Progenitor cell of endocrine pancreas (in vitro differentiated cells): ENCODE measurements at places on chromosomes 7 and 10. TPM values are rescaled to one million over a fixed set of nuclear protein-coding genes. Genes with fewer than 3 reads are reported as not detected.

DNA sequence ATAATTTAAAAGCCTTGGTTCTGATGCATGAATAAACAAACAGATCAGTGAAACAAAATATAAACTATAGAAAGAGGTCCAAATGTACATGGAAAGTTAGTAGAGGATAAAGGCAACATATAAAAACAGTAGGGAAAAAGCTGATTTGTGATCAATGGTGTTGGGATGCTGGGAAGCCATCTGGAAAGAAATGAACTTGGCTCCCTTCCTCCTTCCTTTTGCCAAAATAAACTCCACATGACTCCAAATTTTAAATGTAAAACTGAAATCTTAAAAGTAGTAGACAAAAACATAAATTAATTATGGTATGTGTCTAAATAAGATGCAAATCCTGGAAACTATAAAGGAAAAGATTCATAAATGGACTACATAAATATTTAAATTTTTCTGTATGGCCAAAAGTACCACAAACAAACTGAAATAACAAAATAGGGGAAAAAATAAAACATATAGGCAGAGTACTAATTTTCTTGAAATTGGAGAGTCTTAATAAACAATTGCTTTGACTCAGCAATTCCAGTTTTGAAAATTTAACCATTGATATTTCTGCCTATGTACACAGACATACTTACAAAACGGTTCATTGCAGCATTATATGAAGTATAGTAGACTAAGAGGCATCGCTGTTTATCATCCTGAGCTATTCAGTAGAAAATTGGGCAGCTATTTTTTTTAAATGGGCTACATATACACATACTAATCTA lies 77.0 kb upstream of the TRIM24 start:
- H3K36me3 ChIP-seq = peaks cover 3% of the 10 kb centered on the region
- DNase-seq = no peak
- H3K4me1 ChIP-seq = no peaks in the 10 kb centered on the region
- no peak overlapping the region for H3K4me3 ChIP-seq

DNA sequence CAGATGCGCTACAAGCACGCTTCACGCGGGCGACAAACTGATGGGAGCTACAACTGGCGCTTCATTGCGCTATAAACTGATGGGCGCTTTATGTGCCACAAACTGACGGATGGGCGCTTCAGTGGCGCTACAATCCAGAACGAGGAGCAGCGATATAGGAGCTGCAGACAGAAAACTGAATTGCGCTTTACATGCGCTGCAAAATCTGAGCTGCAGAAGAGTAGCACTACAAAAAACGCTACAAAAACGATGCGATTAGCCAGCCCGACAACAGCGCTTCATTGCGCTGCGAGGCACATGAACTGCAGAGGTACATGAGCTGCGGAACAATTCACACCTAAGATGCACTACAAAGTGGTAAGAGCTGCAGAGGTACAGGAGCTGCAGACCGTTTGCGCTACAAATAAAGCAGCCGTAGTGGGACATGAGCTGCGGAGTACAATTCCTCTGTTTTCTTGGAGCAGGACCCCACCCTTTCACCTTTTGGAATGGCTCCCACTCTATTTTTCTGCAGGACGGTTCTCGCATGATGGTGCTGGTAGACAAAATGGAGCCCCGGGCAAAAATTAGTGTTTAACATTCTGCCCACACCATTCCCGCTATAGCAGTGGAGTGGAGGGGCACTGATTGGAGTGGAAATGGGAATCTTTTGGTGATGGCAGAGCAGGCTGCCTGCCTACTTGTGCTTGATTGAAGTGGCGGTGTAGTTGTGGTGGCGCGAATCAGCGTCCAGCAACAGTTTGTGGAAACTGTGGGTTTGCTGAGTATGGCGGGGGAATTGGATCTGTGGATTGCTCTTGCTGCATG lies 1.2 kb upstream of the SGCE start:
- H3K36me3 ChIP-seq = no peaks in the 10 kb centered on the region
- DNase-seq = no peak
- H3K27me3 ChIP-seq = no peaks in the 10 kb centered on the region
- H3K27ac ChIP-seq = peak overlapping the region; percentile 96
- H3K4me3 ChIP-seq = peak overlapping the region; percentile 90
- peaks cover 8% of the 10 kb centered on the region for H3K4me1 ChIP-seq

DNA sequence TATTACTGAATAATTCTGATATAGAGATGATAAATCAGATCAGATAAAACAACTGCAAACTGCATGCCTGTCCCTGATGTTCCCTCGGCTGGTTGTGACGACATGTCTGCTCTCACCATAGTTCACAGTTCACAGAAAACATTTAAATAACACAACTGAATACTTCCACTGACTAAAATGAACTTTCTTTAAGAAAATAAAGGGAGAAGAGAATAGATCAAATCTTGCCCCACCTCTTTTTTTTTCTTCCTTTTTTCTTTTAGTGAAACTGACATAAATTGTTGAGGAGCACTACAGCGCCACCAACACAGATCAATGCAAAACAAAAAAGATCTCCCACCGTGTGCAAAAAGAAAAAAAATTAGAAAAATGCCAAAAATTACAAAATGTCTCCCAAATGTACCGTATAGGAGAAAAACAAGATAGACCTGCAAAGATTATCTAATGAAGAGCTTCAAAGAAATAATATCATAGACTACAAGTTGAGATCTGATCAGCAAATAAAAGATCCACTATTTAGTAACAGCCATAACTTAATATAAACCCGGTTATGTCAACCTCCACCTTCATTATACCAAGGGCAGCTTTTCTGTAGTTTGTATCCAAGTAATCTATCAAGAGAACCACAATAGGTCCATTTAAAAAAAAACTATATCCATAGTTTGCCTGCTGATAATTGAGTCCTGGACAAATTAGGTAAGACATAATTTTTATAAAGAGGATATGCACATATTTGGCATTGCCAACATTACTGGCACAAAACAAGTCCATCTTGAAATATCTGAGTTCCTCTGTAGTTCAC lies 30.7 kb upstream of the EPC1 start:
- peaks cover 2% of the 10 kb centered on the region for H3K36me3 ChIP-seq
- H3K27me3 ChIP-seq = no peaks in the 10 kb centered on the region
- no peak overlapping the region for H3K27ac ChIP-seq
- H3K4me3 ChIP-seq = no peak overlapping the region
- DNase-seq = no peak

DNA sequence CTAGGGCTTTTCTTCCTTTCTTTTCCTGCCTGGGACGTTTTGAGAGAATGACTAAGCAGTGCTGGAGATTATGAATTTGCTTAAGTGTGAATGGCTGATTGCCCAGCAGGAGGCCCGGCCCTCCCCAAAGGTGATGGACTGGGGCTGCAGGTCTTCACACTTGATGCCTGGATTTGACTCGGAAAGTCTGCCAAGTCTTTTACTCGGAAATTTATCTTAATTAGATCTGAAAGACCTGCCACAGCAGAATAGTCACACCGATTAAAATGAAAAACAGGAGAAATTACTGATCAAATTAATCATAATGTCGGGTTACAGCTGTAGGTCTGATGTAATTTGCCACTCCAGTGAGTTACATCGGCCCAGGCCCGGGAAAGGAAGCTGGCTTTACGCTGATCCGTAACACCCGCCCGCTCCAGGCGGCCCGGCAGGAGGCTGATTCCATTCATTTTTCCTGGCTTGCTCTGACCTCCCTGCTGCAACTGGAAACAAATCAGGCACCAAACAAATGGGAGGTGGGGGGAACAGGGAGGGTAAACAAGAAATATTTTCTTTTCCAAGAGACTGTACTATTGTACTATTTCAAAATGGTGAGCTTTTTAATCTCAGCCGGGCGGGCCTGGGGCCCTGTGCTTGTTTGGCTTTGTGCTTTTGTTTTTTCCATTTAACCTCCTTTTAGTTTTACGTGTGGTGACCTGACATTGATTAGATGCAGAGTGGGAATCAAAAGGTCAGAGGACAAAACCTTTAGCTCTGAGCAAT lies 212.4 kb upstream of the YAE1 start:
- peaks cover 13% of the 10 kb centered on the region for H3K4me1 ChIP-seq
- peak overlapping the region; percentile 88 for H3K27ac ChIP-seq
- peak overlapping the region; percentile 43 for H3K4me3 ChIP-seq
- H3K27me3 ChIP-seq = no peaks in the 10 kb centered on the region
- no peaks in the 10 kb centered on the region for H3K36me3 ChIP-seq

DNA sequence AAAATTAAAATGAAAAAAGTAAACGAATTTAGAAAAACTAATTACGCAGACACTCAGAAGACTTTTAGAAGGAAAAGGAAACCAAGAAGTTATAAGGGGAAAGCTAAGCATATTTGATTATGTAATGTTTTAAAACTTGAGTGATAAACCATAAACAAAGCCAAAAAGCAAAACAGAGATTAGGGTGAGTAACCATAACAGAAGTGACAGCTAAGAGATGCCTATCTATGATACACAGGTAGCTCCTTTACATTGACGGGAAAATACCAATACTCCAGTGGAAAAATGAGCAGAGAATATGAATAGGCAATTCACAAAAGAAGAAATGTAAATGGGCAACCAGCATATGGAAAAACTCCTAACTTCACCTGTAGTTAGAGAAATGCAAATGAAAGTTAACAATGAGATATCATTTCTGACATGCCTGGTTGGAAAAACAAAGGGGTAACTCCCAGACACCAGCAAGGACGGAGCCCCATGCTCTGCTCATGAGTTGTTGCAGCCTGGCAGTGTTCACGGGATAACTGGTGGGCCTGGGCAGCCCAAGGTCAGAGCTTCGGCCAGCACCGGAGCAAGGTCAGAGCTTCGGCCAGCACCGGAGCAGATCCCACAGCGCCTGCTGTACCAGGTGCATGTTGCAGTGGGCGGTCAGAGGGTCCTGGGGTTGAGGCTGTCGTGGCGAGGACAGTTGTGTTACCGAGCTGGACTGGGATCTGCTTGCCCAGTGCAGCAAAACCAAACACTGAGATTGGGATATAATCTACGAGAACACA lies 58.9 kb downstream of the ALOX5 start:
- DNase-seq = no peak
- no peak overlapping the region for H3K27ac ChIP-seq
- peaks cover 2% of the 10 kb centered on the region for H3K36me3 ChIP-seq
- H3K27me3 ChIP-seq = no peaks in the 10 kb centered on the region
- no peak overlapping the region for H3K4me3 ChIP-seq

The PLAC9 gene
- total RNA-seq = 0.79 and 1.6 TPM in 2 replicates

The GPR26 gene
- not detected in 2 replicates for total RNA-seq
